Cortex of kidney (tissue), 1 donor: ENCODE measurements at places on chromosomes 7 and 10.

GRCh38 chr7:98836811-98837629 lies 32.8 kb downstream of the TMEM130 start:
- no peak for DNase-seq

GRCh38 chr7:117068511-117069145 lies 115.3 kb downstream of the ST7 start:
- DNase-seq = no peak

DNA sequence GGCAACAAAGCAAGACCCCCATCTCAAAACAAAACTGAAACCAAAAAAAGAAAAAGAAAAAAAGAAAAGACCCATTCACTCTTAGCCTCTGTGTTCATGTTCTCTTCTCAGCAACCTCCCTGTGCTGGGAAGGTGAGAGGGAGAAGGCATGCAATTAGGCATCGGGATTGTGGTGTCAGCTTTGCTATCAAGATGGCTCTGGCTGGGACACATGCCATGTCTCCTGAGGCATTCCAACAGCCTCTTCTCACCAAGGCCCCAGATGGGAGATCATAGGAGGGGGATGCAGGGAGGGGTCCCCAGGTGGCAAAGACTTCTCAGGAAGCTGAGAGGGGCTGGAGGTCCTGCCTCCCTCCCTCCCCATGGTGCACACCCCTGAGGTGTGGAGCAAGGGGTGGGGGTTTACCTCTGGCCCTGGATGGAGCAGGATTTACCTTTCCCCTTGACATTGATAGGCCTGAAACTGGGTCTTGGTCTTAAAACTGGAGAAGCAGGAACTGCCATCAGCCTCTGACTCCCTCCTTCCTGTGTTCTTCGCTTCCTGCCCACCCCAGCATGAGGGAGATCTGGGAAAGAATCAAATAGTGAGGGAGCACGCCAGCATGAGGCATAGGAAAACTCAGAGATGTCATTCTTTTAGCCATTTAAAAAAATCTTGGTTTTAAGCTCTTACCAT lies 96.2 kb upstream of the DUSP5 start:
- no peak for DNase-seq

DNA sequence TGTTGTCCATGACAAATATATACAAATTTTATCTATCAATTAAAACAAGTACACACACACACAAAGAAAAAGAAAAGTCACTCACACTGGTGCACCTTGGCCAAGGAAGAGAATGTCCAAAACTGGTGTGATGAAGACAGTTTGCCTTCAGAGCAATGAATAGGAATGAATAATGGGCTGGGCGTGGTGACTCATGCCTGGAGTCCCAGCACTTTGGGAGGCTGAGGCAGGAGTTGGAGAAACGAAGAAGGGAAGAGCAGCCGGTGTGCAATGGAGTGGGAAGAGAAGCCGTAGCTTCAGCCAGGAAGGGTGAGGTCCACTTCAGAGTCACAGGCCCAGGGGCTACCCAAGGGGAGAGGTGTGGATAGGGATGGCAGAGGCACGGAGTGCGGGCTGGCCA lies 253.6 kb downstream of the CCSER2 start:
- no peak for DNase-seq

DNA sequence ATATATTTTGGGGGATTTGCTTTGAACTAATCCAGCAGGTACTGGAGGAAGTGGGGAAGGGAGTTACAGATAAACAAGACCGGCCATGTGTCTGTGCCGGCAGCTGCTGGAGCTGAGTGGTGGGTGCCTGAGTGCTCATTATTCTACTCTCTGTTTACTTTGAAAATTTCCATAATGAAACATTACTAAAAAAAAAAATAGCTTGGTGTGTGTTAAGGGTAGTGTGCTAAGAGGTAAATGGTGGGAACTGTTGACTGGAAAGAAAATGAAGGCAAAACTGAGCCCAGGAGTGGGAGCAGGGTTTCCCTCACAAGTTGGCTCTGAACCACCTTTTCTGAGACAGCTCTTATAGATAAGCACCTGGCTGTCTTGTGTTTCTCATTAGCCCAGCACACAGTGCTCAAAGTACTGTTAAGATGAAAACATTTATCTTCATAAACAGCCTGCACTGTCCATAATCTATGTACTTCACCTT lies 50.6 kb downstream of the PARD3 start:
- no peak for DNase-seq
